ENCODE measurements at places on chromosomes 2 and 18.

GRCh38 chr2:96863575-96864342 lies 5.9 kb upstream of the ANKRD39 start:
- no peak for DNase-seq

GRCh38 chr18:75247611-75248421 lies 37.2 kb downstream of the TSHZ1 start:
- no peak for DNase-seq

GRCh38 chr18:29779096-29779495 lies 1263.4 kb downstream of the DSC3 start:
- DNase-seq, result no peak

DNA sequence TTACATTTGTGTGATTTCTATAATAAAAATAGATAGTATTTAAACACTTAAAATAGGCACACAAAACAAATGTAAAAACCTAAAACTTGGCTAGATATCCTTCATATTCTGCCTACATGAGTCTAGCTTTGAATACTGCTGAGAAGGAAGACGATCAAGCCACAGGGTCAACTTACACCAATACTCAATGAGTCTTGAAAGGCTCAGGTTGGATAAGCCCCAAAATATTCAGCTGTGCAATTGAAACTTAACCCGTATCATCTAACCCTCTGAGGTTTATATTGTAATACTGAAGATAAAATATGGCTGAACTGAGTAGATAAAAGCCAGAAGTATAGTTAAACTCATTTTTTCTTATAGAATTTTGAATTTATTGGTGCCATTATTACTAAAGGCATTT lies 313.0 kb upstream of the NRXN1 start:
- DNase-seq, result no peak

DNA sequence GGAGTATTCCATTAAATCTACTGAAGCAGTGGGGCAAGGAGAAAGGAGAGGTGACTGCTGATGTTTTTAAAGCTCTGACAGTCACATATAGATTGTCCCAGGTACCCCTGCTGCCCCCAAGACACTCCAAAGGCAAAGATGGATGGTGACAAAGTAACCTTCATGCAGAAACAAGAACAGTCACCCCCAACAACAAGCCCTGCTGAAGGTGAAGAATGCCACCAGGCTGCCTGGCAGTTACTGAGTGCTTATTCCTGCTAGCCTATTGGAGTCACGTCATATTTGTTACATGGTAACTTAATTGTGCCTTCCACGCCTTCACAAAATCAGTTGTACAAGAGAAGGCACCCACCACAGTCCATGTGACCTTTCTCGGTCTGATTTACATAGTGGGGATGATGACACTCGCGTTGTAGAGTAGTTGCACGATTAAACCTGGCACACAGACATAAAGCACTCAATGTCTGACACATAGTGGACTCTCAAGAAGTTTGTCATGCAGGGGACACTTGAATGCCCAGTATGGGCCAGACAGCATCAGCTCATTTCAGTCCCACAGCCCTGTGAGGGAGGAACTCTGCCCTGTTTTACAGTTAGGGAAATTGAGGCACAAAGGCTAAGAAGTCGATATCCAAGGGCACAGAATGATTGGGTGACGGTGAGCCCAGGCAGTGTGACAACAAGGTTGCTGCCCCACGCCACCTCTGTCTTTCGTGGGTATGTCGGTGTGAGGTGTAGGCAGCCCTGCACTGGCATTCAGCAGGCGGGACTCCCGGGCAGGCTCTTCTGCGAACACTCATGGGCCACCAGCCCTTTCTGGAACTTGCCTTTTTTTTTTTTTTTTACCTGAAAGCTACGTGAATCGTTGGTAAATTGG lies 62.7 kb downstream of the ZCCHC2 start:
- DNase-seq, result no peak

- peak; percentile 25 for DNase-seq
These were observed 35.7 kb downstream of the THUMPD2 start for GRCh38 chr2:39743269-39743776.

DNA sequence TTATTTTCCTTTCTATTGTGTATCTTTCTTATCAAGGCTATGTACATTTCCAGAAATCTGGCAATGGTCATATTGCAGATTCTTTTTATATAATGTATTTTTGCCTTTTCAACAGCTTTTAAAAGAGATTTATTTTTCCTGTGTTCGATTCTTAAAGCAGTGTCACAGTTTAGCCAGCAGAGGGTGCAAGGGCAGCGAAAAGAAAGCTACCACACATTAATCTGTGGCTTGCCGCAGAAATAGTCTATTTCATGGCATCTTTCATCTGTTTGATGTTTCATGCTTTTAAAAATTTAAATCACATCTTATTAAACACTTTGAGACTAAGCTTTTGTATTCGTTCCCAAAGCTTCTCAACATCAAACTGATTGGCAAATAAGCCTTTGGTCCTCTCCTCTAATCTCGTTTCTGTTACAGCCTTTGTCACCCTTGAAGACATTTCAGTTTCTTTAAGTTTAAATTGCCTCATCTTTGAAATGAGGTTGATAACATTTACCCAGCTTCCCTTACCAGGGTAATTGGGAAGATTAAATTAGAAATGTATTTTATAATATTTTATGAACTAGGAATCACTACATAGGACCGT lies 73.3 kb downstream of the PIK3C3 start:
- DNase-seq, result peak; percentile 29

- DNase-seq, result no peak
These were observed 23.4 kb downstream of the XRCC5 start for GRCh38 chr2:216132585-216132984.

- no peak for DNase-seq
These were observed 117.4 kb downstream of the RHBDD1 start for GRCh38 chr2:226953206-226953605.

- no peak for DNase-seq
These were observed 20.4 kb upstream of the NAGK start for GRCh38 chr2:71048096-71048495.

GRCh38 chr2:150137338-150138069 lies 350.0 kb downstream of the RND3 start:
- no peak for DNase-seq

GRCh38 chr2:230085201-230085600 lies 16.5 kb upstream of the SLC16A14 start:
- no peak for DNase-seq

- no peak for DNase-seq
These were observed 328.5 kb downstream of the TDRD15 start for GRCh38 chr2:21452263-21452662.

- DNase-seq, result no peak
These were observed 174.2 kb upstream of the EPAS1 start for GRCh38 chr2:46123013-46123412.

GRCh38 chr2:68317971-68318913 lies 1.5 kb downstream of the CNRIP1 start:
- peak; percentile 15 for DNase-seq

GRCh38 chr2:234952270-234953115 lies 676 bp downstream of the SH3BP4 start:
- DNase-seq, result peak; percentile 66

Measured in neural progenitor cell (in vitro differentiated cells).